Muscle of back (tissue), 13 donors: ENCODE measurements at places on chromosomes 4 and X. TPM values are rescaled to one million over a fixed set of nuclear protein-coding genes. Genes with fewer than 3 reads are reported as not detected.

Gene GLRA2
- 0.21 TPM for polyA plus RNA-seq

Gene HPSE
- polyA plus RNA-seq: 0.37 TPM

Gene C1QTNF7
- 0.79 TPM for polyA plus RNA-seq

Gene PRDM5
- polyA plus RNA-seq: 13.9 TPM

Gene SSX2B
- polyA plus RNA-seq: not detected

Gene HDX
- polyA plus RNA-seq: 4.5 TPM

Gene JAKMIP1
- not detected for polyA plus RNA-seq

DNA sequence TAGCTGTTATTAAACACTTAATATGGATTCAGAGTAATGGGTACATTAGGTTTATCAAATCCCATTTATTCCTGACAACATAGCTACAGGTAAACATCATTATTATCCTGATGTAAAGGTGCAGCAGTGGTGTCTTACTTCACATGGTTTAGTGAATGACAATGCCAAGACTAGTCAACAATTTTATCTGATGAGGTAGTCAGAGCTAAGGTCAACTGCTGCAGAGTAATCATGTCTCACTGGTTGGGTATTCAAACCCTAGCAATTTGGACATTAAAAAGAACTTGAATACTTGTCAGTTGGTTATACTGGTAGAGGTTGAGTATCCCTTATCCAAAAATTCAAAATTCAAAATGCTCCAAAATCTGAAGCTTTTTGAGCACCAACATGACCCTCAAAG, 117.6 kb downstream of the MAB21L2 start:
- no peak for DNase-seq

GRCh38 chr4:168736860-168737805, 240.3 kb downstream of the PALLD start:
- DNase-seq: no peak

DNA sequence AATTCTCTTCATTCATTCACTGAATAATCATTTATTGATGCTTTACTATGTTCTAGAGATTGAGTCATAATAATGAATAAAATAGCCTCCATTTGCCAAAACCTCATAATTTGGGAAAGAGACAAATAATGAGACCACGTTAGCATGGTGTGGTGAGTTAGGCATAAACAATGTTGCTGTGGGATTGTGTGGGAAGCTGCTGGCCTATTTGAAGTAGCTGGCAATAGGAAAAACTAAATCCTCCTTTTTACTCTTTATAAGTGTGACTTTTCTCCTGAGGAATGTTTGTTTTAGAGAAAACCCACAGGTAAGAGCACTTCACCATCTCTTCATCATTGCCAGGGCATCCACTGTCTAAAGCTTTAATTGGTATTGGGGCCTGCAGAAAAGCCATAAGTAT, 95.3 kb downstream of the AREG start:
- DNase-seq: no peak

- no peak for DNase-seq
These were observed 382.7 kb upstream of the GALNTL6 start for GRCh38 chr4:171430495-171430894.

- DNase-seq: no peak
These were observed 1882.9 kb upstream of the AGA start for GRCh38 chr4:179325181-179325580.

- DNase-seq: no peak
These were observed 67.3 kb upstream of the LHFPL1 start for GRCh38 chrX:112746812-112747595.

GRCh38 chr4:186144198-186144945, 39.9 kb downstream of the FAM149A start:
- peak; percentile 86 for DNase-seq

GRCh38 chr4:123121241-123121907, 199.0 kb upstream of the NUDT6 start:
- no peak for DNase-seq

- no peak for DNase-seq
These were observed 177.2 kb downstream of the ARAP2 start for GRCh38 chr4:36067116-36067515.

DNA sequence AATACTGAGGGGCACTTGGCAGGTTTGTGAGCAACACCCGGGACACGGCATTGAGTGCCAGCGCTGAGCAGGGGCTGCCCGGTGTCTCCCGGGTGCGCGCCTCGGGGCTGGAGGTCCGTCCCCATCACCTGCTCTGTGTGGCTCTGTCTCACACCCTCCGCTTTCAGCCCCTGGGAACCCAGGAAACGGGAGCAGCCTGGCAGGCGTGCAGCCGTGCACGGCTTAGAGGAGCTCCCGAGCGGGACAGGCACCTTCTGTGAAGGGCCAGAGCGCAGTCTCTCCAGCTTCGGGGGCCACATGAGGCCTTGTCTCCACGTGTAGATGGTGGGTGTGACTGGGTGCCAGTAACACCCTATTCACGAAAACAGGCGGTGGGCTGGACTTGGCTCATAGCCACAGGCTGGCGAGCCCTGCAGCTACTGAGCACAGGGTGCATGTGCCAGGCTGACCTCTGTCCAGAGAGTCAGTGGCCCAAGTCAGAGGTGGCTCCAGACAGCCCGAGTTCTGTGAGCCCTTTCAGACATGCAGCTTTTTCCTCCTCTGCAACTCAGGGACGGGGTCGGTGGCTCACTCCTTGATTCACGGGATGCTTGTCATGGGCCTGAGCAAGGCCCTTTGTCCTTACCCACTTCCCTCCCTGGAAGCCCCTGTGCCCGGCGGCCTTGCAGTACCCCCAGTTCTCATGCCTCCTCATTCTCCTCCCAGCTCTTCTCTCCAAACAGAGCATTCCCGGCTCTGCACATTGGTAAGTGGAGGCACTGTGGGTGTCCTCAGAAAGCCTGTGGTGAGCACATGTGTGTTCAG, 23.5 kb downstream of the UVSSA start:
- DNase-seq: no peak

- DNase-seq: no peak
These were observed 50.0 kb downstream of the LUZP4 start for GRCh38 chrX:115339441-115340025.

DNA sequence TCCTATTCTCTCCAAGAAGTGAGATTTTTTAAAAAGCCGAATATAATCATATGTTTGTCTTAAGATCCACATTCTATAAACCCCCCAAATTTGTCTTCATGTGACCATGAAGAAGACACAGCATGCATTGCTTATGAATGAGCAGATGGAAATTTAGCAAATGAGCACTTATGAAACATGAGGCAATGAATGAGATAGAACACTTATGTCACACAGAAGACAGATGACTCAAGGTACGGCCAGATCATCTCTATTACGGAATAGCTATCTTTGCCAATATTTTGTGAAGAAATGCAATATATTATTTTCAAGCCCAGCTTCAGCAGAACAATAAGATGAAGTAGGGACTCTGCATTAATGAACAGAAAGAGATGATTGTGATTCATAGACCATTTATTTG, 21.4 kb downstream of the PHEX start:
- no peak for DNase-seq

DNA sequence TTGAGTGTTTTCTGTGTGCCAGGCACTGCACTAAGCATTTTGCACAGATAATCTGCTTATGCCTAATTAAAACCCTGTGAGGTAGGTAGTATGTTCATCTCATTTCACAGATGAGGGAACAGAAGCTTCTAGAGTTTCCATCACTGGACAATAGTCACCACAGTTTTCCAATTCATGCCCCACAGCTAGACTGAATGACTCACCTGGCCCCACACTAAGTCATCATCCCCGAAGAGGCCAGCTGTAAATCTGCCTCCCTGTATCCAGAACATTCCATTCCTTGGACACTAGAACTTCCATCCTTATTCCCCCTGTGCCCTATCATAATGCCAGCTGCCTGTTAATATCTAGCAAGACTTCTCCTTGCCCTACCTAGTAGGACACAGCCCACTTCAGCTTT, 40.9 kb upstream of the NYX start:
- DNase-seq: no peak

DNA sequence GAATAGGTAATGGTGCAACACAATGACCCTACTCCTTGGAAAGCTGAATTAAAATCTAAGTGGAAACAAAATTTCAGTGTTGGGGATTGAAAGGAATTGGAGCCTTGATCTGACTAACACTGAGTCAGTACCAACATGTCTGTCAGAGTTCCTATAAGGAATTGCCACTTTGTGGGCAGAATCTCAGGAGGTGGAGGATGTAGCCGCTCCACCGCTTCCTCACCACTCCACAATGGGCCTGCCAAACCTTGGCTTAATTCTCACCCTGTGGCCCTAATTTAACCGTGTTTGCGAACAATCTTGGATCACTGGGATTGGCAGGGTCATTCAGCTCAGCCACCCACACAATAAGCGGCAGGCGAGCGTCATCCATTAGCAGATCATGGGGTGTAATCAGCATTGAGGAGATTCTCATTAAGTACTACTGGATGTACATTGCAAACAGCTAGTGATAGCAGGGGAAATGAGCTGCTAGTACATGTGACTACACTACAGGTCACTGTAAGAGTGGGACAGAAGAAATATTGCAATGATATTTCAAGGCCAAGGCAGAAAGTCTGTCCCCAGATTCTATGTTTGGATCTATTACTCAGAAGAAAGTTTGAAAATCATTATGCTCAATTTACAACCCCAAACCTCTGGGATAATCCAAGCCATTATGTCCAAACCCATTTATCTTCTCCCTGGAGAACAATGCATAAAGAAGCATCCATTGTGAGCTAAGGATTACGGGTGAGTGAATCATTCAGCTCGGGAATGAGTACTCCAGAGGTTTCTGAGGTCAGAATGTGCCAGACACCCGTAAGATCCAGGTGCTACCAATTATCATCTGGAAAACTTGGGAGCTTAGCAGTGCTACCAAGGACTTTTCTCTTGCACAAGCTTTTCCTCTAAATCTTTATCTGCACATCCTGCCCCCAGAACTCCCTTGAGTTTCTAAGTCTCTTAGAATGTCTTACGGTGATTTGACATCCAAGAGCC, 5.8 kb downstream of the SRPX start:
- DNase-seq: peak; percentile 81
